ENCODE measurements at places on chromosomes 5 and 9.

DNA sequence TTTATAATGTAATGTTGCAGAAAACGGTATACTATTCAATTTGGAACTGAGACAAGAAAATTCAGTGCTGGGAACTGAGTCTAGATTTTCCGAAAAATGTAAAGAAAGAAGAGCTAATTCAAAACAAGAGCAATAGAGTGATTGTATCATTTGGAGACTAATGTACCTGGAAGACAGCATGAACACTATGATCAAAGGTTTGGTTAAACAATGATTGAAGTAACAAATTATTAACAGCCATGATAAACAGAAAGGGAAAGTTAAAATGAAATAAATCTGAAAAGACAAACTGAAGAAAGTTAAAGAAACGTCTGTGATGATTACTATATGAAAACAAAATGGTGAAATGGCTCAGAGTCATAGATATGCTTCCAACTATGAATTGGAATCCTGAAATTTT is 300.6 kb upstream of the MPDZ start:
- DNase-seq, result no peak

DNA sequence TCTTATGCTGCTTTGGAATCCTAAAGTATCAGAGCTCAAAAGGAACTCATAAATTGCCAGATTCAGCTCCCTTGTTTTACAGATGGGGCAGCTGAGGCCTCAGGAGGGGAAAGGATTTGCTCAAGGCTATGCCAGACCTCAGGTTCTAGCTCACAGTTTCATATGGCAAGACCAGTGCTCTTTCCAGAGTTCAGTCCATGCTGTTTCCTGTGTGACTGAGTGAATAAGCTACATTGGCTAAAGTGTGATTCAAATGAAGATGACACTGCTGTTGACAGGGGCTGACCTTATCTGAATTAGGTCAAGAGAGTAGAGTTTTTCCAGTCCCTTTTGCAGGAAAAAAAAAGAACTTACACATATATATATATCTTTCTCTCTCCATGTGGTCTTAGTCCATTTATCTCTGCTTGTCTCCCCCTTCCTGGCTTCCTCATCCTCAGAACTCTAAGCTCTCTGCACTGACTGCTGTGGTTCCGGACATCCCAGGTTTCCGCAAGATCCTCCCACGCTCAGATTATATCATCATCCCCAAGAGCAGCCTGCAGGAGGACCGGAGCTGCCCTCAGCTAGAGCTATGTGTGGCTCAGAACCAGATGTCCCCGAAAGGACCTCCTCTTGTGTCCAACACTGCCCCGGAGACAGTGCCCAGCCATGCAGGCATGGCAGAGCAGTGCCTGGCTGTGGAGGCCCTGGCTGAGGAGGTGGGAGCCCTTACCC is 9.3 kb downstream of the HMGXB3 start:
- DNase-seq, result no peak

DNA sequence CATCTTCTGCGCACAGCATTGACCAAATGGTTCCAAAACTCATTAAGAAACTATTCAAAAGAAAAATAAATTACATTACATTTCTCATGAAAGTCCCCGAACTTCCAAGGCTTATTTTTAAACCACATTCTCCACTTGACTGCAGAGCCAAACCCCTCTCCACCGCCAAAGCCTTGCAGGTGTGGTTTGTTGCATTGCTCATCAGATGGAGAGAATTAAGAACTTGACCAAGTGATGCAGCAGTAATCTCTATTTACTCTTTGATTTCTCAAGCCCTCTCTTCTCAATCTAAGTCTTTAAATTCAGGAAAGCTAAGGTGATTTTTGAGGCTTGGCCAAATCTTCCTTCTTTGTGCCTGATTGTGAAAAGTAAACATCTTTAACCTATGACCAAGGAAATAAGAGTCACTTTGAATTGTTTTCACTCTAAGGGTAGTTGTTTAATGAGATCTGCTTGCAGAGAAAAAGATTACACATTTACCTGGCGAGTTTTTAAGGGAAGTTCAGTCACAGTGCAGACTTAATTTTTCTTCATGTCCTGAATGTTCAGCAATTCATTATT is 290.5 kb upstream of the ITGA1 start:
- no peak for DNase-seq

GRCh38 chr9:89801742-89802670 is 197.2 kb downstream of the GADD45G start:
- DNase-seq, result no peak

- no peak for DNase-seq
These were observed 1.7 kb downstream of the FCN2 start for GRCh38 chr9:134882204-134882785.

DNA sequence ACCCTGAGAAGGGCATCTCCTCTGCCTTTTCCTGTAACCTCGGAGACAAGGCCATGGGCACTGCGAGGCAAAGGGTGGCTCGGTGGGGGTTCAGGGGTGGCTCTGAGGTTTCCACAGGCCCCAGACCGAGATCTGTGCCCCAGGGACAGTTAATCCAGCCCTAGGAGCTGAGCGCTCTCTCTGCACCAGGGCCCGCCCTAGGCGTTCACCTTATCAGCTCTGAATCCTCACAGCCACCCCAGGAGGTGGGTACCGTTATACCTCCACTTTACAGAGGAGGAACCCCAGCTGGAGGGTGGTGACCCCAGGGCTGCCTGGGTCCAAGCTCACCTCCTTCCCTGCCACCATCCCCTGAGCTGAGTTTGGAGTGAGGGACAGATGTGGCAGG is 2.3 kb upstream of the ENG start:
- no peak for DNase-seq

GRCh38 chr9:37836386-37836785 is 35.8 kb downstream of the DCAF10 start:
- no peak for DNase-seq

GRCh38 chr5:124111886-124112285 is 599.9 kb downstream of the CSNK1G3 start:
- no peak for DNase-seq

- DNase-seq, result no peak
These were observed 129.6 kb upstream of the HMHB1 start for GRCh38 chr5:143682246-143682905.

GRCh38 chr9:1580215-1580614 is 434.9 kb upstream of the SMARCA2 start:
- DNase-seq, result no peak

GRCh38 chr9:32703635-32704034 is 68.2 kb upstream of the TAF1L start:
- DNase-seq, result no peak

- no peak for DNase-seq
These were observed 33.2 kb downstream of the TNC start for GRCh38 chr9:115084709-115085108.

GRCh38 chr9:91714020-91714806 is 235.8 kb downstream of the ROR2 start:
- DNase-seq, result no peak

DNA sequence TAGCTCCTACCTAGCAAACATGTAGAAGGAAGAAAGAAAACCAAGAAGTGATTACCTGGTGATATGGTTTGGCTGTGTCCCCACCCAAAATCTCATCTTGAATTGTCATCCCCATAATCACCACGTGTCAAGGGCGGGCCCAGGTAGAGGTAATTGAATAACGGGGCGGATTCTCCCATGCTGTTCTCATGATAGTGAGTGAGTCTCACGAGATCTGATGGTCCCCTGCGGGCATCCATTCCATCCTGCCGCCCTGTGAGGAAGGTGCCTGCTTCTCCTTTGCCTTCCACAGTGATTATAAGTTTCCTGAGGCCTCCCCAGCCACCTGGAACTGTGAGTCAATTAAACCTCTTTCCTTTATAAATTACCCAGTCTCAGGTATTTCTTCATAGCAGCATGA is 27.4 kb upstream of the ANKRD34B start:
- DNase-seq, result no peak

GRCh38 chr9:81083854-81084512 is 605.4 kb downstream of the TLE1 start:
- no peak for DNase-seq

DNA sequence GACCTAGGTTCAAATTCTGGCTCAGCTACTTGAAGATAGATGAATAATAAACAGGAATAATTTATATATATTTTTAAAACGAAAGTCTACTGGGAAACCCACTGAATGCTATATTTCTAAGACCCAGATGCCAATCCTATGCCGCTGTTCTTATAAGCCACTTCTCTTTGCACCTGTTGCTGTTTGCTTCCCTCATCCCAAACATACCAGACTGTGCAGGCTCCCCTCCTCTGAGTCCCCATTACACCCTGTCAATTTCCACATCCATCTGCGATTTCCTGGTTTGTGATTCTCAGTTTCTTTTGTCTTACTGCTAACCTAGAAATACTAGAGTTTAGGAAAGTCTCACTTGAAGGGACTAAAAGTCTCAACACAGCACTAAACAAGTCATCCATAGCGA is 92.8 kb upstream of the CAST start:
- DNase-seq, result no peak

- DNase-seq, result no peak
These were observed 184.1 kb downstream of the DIRAS2 start for GRCh38 chr9:90458485-90458884.

- DNase-seq, result no peak
These were observed 4.3 kb upstream of the RMND5B start for GRCh38 chr5:178126556-178126955.

- DNase-seq, result no peak
These were observed 145.1 kb upstream of the ADAMTS16 start for GRCh38 chr5:4995014-4995413.

GRCh38 chr9:115207003-115207836 is 89.3 kb upstream of the TNC start:
- no peak for DNase-seq
